ENCODE measurements at places on chromosomes 4 and X.

DNA sequence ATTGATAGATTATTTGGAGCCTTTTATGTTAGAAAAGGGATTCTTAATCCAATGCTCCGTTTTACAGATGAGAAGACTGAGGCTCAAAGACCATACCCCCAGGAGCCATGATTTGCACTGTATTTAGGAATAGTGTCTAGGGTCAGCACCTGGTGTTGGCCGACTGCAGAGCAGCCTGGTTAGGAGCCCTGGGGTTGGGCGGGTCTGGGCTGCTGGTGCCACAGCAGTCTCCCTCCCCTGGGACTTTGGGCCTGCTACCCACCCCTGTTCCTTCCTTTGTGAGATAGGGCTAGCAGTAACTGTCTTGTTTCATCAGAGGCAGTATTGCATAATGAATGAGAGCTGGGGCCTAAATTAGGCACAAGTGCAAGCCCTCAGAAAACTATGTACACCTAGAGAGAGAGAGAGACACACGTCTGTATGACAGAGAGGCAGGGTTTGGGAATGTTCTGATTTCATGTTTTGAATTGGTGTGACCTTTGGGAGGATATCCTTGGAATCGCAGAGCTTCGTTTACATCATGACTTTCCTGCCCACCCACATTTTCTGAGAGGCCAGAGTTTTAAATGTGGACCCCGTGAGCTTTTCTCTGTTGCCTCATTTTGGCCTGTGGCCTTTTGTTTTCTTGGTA lies 111.7 kb downstream of the PTTG2 start:
- DNase-seq: no peak

- no peak for DNase-seq
Measured at GRCh38 chrX:144297221-144297620, 413.4 kb downstream of the UBE2NL start.

DNA sequence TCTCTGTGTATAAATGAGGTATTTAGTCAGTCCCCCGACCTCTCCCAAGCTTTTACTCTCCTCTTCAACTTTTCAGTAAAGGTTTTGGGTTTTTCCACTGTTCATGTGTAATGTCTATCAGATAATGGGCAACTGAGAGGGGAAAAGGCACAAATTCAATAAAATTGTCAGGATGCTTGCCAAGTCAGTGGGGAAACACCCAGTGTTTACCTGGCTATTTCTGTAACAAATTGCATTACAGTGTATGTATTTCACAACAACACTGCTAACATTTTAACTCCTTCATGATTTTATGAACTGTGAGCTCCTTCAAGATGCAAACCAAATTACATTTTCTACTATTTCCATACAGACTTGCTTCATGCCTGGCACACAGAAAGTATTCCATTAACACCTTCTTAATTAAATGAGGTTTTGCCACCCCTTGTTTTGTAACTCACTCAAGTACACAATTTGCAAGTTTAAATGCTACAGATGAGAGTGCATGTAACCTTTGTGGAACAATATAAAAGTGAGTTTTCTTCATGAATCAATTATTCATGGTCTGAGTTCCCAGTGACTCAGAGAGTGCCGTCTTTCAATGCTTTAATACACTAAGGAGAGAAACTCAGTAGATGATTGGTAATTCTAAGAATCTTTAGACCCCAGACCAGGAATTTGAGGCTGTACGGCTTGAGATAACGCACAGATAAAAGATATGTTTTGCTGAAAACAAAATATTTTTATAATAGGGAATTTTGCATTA lies 149.8 kb upstream of the TLL1 start:
- no peak for DNase-seq

DNA sequence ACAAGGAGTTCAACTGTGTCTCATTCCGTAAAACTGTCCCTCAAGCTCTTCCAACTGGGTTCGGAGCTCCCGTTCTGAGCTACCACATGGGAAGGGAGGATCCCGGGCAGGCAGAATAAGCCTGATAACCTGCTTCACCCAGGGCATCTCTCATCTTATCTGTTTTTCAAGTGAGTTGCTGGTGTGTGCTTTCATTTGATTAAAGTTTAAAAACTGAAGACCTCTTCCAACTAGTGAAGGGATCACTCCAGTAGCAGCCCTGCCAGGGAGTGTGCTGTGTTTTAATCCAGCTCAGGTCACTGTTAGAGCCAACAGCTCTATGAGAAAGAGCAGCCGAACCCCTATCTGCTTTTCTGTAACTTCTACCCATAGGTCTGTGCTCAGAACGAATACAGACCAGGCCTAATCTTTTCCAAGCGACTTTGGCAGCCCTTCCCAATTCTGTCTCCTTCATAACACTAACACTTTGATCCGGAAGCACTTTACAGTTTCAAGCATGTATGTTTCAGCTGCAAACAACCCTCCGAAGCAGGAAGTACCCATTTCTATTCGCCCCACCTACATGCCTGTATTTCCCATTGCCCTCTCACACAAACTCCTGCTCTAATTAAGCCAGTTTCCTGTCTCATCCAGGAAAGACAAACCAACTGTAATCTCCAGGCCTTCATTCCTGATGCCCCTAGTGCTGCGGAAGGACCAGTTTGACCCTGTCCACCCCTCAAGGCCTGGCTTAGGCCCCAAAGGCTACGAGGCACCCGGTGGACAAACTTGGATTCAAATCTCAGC lies 60.9 kb downstream of the IRF2 start:
- no peak for DNase-seq

GRCh38 chrX:97616883-97617530 lies 733.3 kb downstream of the RPA4 start:
- DNase-seq: no peak

GRCh38 chr4:26088433-26088928 lies 174.5 kb downstream of the SMIM20 start:
- no peak for DNase-seq
